ENCODE measurements at places on chromosomes 2 and 18.

GRCh38 chr2:130799295-130799694 is 37.4 kb upstream of the ARHGEF4 start:
- no peak for DNase-seq

- DNase-seq: no peak
These were observed 115.0 kb downstream of the SPTBN1 start for GRCh38 chr2:54570925-54571694.

DNA sequence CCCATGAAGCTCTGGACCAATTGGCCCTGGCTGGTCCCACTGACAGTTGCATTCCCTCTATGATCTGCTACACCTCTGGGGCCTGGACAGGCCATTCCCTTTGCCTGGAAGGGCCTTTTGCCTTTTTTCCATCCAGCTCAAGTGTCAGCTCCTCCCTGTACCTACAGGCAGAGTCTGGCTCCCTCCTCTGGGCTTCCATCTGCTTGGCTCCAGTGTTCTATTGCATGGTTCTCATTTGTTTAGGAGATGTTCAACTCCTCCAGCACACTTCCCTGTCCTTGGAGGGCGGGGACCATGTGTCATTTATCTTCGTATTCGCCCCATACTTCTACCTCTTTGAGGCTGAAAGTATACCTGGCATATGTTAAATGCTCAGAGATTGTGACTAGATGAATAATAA is 61.1 kb downstream of the PRKCE start:
- no peak for DNase-seq

GRCh38 chr2:102037681-102038080 is 45.9 kb downstream of the IL1R2 start:
- no peak for DNase-seq

- no peak for DNase-seq
These were observed 75.4 kb upstream of the SLC35G4 start for GRCh38 chr18:11533942-11534496.

- DNase-seq: no peak
These were observed 1060.0 kb upstream of the DDX18 start for GRCh38 chr2:116754381-116755101.

DNA sequence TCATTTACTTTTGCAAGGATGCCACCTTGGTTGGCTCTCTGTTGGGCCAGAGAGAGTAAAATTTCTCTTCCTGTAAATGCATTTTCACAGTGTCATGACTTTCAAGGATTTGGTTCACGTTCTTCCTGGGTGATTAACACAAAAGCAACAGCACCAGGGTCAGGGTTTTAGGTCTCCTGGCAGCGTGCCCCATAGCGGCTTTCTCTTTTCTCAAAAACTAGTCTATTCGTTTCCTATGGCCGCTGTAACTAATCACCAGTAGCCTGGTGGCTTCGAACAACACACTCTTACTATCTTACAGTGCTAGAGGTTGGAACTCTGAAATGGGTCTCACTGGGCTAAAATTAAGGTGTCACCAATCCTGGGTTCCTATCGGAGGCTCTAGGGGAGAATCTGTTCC is 56.3 kb upstream of the ACMSD start:
- no peak for DNase-seq

DNA sequence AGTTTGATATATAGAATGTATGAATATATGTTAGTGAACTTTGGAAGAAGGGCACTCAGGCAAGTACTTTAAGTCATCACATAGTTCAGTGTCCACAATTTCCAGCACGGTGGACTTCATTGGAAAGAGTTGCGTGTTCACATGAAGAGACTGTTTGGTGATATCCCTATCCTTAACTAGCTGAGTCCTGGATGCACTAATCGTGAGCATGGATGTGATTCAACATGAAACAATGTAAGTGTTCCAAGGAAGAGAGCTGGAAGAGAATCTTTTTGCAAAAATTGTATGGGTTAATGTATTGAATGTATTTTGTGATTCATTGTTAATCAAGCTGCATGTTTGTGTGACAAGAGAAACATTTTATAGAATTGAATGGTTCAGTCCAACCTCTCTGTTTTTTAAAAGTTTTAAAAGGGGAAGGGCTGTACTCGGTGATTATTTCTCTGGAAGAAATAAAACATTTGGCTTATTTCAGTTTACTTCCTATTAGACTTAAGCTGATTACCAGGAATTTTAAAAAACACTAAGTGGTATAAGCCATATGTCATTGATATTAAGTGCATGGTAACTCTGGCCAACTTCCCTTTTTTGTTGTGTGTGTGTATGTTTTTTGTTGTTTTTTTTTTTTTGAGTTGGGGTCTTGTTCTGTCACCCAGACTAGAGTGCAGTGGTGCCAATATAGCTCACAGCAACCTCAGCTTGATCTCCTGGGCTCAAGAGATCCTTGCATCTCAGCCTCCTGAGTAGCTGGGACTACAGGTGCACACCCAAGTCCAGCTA is 8.6 kb downstream of the XRCC5 start:
- no peak for DNase-seq

DNA sequence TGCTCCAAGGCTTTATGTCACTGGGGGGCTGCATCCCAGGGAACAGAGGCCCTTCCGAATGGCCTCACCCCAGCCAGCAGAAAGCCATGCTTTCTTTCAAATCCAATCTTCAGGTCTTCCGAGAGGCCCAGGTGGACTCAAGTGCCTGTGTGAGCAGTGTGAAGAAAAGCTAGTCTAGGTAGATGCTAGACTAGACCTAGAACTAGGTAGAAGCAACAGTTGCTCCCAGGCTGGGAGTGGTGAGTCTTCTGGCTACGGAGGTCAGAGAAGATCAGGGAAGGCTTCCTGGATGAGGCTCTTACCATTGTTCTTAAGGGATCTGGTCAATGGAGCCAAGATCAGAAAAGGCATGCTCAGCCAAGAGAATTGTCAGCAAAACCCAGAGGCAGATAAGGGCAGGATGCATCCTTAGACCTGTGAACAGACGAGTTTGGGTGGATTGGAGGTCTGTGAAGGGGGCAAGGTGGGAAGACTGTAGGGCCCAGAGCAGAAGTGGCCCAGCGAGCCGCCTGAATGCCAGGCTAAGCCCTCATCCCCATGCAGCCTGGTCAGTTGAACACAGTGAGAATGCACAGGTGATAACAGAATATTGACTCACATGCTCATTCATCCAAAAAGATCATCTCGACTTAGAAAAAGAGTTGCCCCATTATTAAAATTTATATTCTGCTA is 110.8 kb downstream of the SMAD7 start:
- no peak for DNase-seq

DNA sequence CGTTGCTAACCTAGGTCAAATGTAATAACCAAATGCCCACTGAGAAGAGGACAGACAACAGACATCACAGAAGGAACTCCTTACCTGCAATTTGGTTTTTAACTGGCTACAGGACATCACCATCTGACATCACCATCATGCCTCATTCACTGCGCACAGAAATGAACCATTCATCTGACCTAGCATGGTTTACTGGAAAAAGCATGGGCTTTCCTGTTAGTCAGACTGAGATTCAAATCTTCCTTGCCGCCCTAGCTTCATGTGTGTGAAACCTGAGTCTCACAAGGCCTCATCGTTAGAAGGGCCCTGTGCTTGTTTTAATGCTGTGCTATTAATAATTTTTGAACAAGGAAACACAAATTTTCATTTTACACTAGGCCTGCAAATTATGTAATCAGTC is 1.1 kb upstream of the HIBCH start:
- no peak for DNase-seq

GRCh38 chr2:134268265-134268664 is 14.4 kb downstream of the MGAT5 start:
- DNase-seq: no peak
